ENCODE measurements at places on chromosomes 2 and 18. TPM values are rescaled to one million over a fixed set of nuclear protein-coding genes. Genes with fewer than 3 reads are reported as not detected.

The TEKT4 gene
- not detected for total RNA-seq

The PROM2 gene
- total RNA-seq = 0.20 TPM

The RAB6C gene
- total RNA-seq = not detected

The TUBA4B gene
- total RNA-seq = not detected

The BOK gene
- 13.4 TPM for total RNA-seq

The OSR1 gene
- total RNA-seq = 11.6 TPM

The CYP26B1 gene
- 1.1 TPM for total RNA-seq

The PELI1 gene
- 11.1 TPM for total RNA-seq

The GPR155 gene
- total RNA-seq = 9.3 TPM

The HOXD3 gene
- total RNA-seq = 0.26 TPM

The CSRNP3 gene
- total RNA-seq = 1.4 TPM

The HNMT gene
- total RNA-seq = 69.4 TPM

The DSG1 gene
- total RNA-seq = not detected

The DCC gene
- not detected for total RNA-seq

The OTX1 gene
- total RNA-seq = not detected

The MTERF4 gene
- total RNA-seq = 38.3 TPM

The CFAP210 gene
- not detected for total RNA-seq

The CYTIP gene
- total RNA-seq = 5.5 TPM

The POU3F3 gene
- total RNA-seq = not detected

The MROH2A gene
- total RNA-seq = not detected

The GNLY gene
- total RNA-seq = not detected

The MAP2 gene
- 10.7 TPM for total RNA-seq

The L3MBTL4 gene
- total RNA-seq = 0.13 TPM

The ANKRD30BL gene
- total RNA-seq = not detected

The GALNT5 gene
- 146 TPM for total RNA-seq
